ENCODE measurements at places on chromosomes 2 and 18. TPM values are rescaled to one million over a fixed set of nuclear protein-coding genes. Genes with fewer than 3 reads are reported as not detected.

- no peaks in the 10 kb centered on the region for H3K4me1 ChIP-seq
- peaks cover 29% of the 10 kb centered on the region for H3K36me3 ChIP-seq
- H3K27me3 ChIP-seq = no peaks in the 10 kb centered on the region
- DNase-seq = peak; percentile 30
- no peak overlapping the region for H3K4me3 ChIP-seq
- no peak overlapping the region for H3K27ac ChIP-seq
These were observed 80.8 kb downstream of the DYSF start for GRCh38 chr2:71534201-71534600.

- DNase-seq = no peak
- no peaks in the 10 kb centered on the region for H3K36me3 ChIP-seq
- no peak overlapping the region for H3K27ac ChIP-seq
- H3K4me1 ChIP-seq = peaks cover 4% of the 10 kb centered on the region
These were observed 6.7 kb downstream of the ORC4 start for GRCh38 chr2:148013876-148014275.

NHEJ1 gene
- 17.4 TPM for total RNA-seq

DSC2 gene
- 1.9 TPM for total RNA-seq

GRCh38 chr2:176280867-176281658 lies 11.8 kb downstream of the MTX2 start:
- no peaks in the 10 kb centered on the region for H3K4me1 ChIP-seq

DNA sequence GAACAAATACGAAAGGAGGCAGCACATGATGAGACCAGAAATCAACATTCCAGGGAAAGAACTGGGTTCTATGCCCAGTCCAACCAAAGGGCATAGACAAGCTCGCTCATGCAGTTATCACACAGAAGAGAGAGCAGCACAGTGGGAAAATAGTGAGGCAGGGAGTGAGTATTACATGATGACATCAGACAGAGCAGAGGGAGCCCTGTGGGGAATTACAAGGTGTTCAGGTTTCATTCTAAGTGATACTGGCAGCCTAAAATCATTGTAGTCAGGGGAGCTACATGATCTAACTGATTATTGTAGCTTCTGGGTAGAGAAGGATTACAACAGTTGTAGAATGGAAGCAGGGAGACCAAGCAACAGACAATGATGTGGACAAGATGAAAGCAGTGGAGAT lies 658.5 kb downstream of the ARHGAP15 start:
- no peak overlapping the region for H3K27ac ChIP-seq
- DNase-seq = no peak
- no peak overlapping the region for H3K4me3 ChIP-seq
- no peaks in the 10 kb centered on the region for H3K36me3 ChIP-seq
- H3K4me1 ChIP-seq = no peaks in the 10 kb centered on the region

DNA sequence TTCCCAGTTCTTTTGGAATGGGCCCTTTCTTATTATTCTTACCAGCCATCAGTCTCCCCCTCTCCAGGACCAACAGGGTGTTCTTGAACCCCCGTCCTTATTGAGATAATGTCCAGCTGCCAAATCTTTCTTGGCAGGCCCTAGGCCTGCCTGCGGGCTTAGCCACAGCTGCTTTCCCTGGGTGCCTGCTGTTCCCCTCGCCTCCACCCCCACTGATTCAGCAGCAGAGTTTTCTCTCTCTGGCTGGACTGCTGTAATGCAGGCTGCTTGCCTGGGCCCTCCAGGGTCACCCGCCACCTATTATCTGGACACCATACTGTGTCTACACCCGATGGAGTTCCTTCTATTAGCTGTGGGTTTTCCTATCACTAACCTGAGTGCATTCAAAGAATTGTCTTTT lies 395.4 kb upstream of the ATP5MC3 start:
- DNase-seq = no peak
- H3K4me1 ChIP-seq = no peaks in the 10 kb centered on the region
- no peak overlapping the region for H3K27ac ChIP-seq
- H3K27me3 ChIP-seq = no peaks in the 10 kb centered on the region

DNA sequence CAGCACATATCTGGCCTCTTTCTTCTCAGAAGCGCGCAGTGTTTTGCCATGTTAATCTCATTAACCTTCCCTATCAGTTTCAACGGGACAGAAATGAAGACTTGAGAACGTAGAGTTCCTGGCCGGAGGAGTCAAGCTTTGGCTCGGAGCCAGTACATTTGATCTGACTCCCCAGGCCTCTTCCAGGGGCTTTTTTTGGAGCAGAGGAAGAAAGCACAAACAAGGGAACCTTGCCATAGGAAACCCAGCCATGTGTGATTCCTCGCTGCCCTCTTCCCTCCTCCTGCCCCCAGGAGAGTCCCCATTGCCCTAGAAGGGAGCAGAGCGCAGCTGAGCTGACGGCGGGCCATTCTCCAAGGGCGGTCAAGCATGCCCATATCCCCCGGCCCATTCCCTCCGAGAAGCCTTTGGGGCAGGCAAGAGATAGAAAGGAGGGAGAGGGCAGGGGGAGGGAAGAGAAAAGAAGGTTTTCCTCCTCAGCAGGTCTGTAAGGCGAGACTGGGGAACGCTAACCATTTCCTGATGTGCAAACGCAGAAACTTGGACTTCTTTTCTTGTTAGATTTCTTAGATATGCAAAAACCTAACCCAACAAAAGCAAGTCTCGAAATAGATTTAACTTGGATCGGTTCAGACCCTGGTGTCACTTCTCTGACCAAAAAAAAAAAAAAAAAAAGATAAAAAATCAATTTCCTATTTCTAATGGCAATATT lies 63.7 kb upstream of the POU3F3 start:
- no peaks in the 10 kb centered on the region for H3K4me1 ChIP-seq
- H3K27me3 ChIP-seq = peaks cover 13% of the 10 kb centered on the region
- no peak overlapping the region for H3K27ac ChIP-seq
- no peaks in the 10 kb centered on the region for H3K36me3 ChIP-seq
- no peak overlapping the region for H3K4me3 ChIP-seq
- no peak for DNase-seq

DNA sequence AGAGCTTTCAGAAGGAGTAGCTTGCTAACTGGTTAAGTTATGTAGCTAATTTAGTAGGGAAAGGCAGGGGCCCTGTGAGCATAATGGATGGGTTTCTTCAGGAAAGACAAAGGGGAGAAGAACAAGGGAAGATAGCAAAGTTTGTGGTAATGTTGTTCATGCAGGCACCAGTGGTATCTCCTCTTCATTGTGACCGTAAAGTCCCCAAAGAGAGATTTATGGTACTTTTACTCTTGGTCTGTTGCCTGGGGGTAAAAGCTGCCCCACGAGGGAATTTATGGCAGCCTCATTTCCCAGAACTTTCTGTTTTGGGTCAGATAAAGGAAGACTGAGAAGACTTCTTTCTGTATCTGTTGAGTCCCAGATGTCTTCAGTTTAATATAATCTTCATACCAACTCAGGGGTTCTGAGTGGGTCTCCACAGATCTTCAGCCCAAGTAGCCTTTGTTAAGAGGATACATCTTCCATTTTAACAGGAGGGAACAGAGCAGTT lies 27.5 kb downstream of the MALT1 start:
- no peaks in the 10 kb centered on the region for H3K4me1 ChIP-seq
- no peak overlapping the region for H3K27ac ChIP-seq
- no peaks in the 10 kb centered on the region for H3K27me3 ChIP-seq
- H3K36me3 ChIP-seq = no peaks in the 10 kb centered on the region

- H3K27ac ChIP-seq = no peak overlapping the region
- H3K36me3 ChIP-seq = no peaks in the 10 kb centered on the region
- no peaks in the 10 kb centered on the region for H3K27me3 ChIP-seq
- no peak for DNase-seq
These were observed 274.5 kb upstream of the SESTD1 start for GRCh38 chr2:179539124-179539511.

DNA sequence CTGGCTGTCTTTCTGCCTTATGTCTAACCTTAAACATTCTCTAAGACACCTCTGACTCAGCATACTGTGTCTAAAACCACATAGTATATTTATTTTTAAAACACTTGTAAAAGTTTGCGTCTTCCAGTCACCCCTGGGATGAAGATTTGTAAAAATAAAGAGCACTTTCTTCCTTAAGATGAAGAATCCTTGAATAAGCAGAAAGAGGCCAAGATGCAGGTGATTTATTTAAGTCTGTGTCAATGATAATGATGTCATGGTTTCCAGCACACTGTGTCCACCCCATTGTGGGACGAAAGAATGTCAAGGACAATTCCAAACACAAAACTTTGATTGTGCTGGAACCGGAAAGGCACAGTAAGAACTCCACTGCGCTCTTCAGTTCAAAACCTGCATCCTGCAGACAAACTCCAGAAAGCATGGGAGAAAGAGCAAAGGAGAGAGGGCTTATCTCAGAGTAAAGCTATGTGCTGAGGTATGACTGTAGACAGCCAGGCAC lies 92.9 kb downstream of the ZEB2 start:
- H3K4me1 ChIP-seq = peaks cover 26% of the 10 kb centered on the region
- no peak for DNase-seq
- H3K27ac ChIP-seq = peak overlapping the region; percentile 46
- H3K4me3 ChIP-seq = no peak overlapping the region
- H3K36me3 ChIP-seq = no peaks in the 10 kb centered on the region

SNORC gene
- total RNA-seq = under 0.01 TPM

GRCh38 chr2:101120124-101120996 lies 30.8 kb downstream of the TBC1D8 start:
- peak; percentile 84 for DNase-seq
- H3K27ac ChIP-seq = peak overlapping the region; percentile 55
- no peaks in the 10 kb centered on the region for H3K27me3 ChIP-seq
- no peak overlapping the region for H3K4me3 ChIP-seq

DNA sequence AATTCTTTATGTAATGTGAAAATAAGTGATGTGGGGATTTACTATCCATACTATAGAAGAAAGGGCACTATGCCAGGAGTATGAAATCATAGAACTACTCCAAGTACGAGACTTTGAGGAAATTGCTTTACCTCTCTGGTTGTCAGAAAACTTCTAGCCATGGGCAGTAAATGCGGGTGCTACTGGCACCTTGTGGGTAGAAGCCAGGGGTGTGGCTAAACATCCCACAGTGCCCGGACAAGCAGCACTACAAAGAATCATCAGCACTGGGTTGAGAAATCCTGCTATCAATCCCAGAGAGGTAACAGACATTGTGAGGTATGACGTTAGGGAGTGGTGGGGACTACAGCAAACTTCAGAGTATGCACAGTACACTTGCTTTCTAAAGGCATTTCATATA lies 453.5 kb upstream of the TNP1 start:
- H3K27me3 ChIP-seq = no peaks in the 10 kb centered on the region
- H3K27ac ChIP-seq = no peak overlapping the region
- no peaks in the 10 kb centered on the region for H3K36me3 ChIP-seq
- peaks cover 13% of the 10 kb centered on the region for H3K4me1 ChIP-seq

GRCh38 chr2:37689751-37690150 lies 18.3 kb upstream of the CDC42EP3 start:
- no peak overlapping the region for H3K4me3 ChIP-seq
- H3K27ac ChIP-seq = peak overlapping the region; percentile 81
- H3K4me1 ChIP-seq = peaks cover 25% of the 10 kb centered on the region
- H3K36me3 ChIP-seq = no peaks in the 10 kb centered on the region

- no peak overlapping the region for H3K4me3 ChIP-seq
- no peak for DNase-seq
- H3K36me3 ChIP-seq = no peaks in the 10 kb centered on the region
- H3K27me3 ChIP-seq = no peaks in the 10 kb centered on the region
These were observed 40.6 kb downstream of the TAF1B start for GRCh38 chr2:9883897-9884296.

PDCD1 gene
- total RNA-seq = not detected

GRCh38 chr2:195029804-195030654 lies 627.0 kb upstream of the SLC39A10 start:
- no peaks in the 10 kb centered on the region for H3K36me3 ChIP-seq
- H3K4me3 ChIP-seq = no peak overlapping the region
- DNase-seq = no peak
- H3K4me1 ChIP-seq = no peaks in the 10 kb centered on the region

DNA sequence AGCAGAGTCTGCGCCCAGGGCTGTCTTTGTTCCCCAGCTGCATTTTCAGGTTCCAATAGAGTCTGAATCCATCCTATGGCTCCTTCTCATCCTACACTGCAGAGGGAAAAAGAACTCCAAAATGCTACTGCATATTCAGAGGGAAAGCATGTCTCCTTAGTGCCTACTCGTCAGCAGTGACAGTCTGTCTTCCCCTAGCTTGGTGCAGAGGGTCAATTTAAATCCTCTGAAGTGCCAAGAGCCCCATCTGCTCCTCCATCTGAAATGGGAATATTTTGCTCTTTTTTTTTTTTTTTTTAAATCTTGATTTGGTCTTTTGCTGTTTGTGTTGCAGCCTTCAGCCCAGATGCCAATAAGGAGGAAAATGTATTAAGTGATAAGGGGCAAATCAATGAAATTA lies 199.3 kb downstream of the RNF144A start:
- H3K36me3 ChIP-seq = no peaks in the 10 kb centered on the region
- no peaks in the 10 kb centered on the region for H3K27me3 ChIP-seq
- H3K4me3 ChIP-seq = no peak overlapping the region
- H3K27ac ChIP-seq = no peak overlapping the region
- H3K4me1 ChIP-seq = no peaks in the 10 kb centered on the region
- no peak for DNase-seq

SERPINB4 gene
- total RNA-seq = not detected

ANKRD30B gene
- total RNA-seq = not detected

GRCh38 chr2:10906926-10907625 lies 4.7 kb upstream of the KCNF1 start:
- no peak overlapping the region for H3K4me3 ChIP-seq
- H3K36me3 ChIP-seq = no peaks in the 10 kb centered on the region
- peaks cover 5% of the 10 kb centered on the region for H3K4me1 ChIP-seq
- DNase-seq = no peak
- no peaks in the 10 kb centered on the region for H3K27me3 ChIP-seq

DNA sequence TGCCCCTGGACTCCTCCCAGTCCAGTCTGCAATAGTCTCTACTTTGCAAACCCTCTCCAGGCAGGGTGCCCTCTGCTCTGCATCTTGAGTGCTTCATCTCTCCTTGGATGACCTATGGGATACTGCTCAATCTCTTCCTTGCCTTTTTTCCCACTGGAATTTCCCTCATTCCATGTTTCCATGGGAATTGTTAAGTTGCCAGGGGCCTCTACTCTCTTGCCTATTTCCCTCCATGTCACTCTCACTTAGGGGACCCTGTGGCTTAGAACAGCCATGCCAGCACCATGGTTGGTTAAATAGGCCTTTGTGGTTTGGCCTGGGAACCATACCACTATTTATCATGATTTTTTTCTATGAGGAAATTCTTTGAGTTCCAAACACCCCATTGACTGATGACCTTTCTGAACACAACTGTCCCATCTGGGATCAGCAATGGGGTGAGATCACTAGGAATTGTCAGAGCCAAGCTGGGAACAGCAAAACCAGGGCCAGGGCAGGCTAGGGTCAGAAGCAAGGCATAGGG lies 91.4 kb upstream of the RBMS1 start:
- H3K4me3 ChIP-seq = no peak overlapping the region
- no peaks in the 10 kb centered on the region for H3K27me3 ChIP-seq
- no peaks in the 10 kb centered on the region for H3K36me3 ChIP-seq
- peak overlapping the region; percentile 25 for H3K27ac ChIP-seq

GRCh38 chr18:37873416-37873815 lies 307.8 kb upstream of the CELF4 start:
- H3K27me3 ChIP-seq = no peaks in the 10 kb centered on the region
- H3K36me3 ChIP-seq = no peaks in the 10 kb centered on the region
- H3K27ac ChIP-seq = no peak overlapping the region
- no peaks in the 10 kb centered on the region for H3K4me1 ChIP-seq
- DNase-seq = no peak

GRCh38 chr2:201144101-201145051 lies 28.4 kb downstream of the CFLAR start:
- no peaks in the 10 kb centered on the region for H3K27me3 ChIP-seq
- H3K4me3 ChIP-seq = no peak overlapping the region
- no peak for DNase-seq
- no peak overlapping the region for H3K27ac ChIP-seq
